Effector CD4-positive, alpha-beta T cell (primary cell): ENCODE measurements at places on chromosomes 1 and 21.

- no peak for DNase-seq
These were observed 54.5 kb downstream of the BACE2 start for GRCh38 chr21:41222247-41223068.

DNA sequence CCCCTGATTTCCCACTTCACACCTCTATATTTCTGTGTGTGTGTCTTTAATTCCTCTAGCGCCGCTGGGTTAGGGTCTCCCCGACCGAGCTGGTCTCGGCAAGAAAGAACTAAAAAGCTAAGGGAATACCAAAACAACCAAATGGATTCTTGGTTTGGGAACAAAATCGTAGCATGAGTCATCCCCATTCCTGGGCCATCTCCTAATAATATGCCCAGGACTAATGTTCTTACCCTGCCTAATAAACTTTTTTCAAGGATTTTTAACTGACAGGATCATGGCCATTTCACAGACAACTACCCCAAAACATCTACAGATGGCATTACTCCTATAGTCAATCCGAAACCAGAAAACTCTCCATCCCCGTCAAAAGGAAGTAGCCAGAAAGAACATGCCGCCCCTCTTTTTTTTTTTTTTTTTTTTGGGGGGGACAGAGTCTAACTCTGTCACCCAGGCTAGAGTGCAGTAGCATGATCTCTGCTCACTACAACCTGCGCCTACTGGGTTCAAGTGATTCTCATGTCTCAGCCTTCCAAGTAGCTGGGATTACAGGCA is 4.1 kb upstream of the HPDL start:
- DNase-seq, result no peak

GRCh38 chr1:193031431-193031830 is 27.7 kb downstream of the UCHL5 start:
- DNase-seq, result no peak

GRCh38 chr1:89863165-89863830 is 42.5 kb downstream of the LRRC8D start:
- DNase-seq, result no peak

DNA sequence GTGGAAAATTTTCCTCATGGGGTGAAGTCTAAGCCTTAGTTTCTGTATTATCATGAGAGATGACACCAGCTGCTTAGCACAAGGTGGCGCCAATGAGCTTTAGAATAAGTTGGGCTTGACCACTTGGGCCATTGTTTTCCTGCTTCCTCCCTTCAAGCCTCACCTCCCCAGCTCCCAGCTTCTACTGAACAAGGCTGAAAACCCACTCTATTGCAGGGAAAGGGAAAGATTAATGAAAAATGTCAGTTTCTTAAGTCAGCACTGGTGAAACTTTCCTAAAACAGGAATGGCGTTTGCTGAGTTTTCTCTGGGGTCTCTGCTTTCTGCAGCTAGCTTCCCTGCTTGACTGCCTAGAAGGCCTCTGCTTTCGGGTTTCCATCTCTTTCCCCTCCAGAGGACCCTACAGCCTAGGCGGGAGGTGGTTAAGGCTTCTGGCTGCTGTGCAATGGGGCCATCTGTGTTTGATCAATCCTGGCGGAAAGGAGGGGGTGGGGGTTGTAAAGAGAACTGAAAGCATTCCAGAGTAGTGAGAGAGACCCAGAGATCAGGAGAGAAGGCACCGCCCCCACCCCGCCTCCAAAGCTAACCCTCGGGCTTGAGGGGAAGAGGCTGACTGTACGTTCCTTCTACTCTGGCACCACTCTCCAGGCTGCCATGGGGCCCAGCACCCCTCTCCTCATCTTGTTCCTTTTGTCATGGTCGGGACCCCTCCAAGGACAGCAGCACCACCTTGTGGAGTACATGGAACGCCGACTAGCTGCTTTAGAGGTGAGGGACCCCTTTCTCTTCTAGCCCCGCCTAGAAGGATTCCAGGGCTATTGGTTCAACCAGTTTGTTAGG is at the start of gene OLFML3:
TSS of gene OLFML3 (plus strand) at position 612 of the 840 bp plus-strand sequence. CDS start at position 655, 43 bp downstream.
- peak; percentile 18 for DNase-seq

- DNase-seq, result no peak
These were observed 21.8 kb upstream of the ERRFI1 start for GRCh38 chr1:8047686-8048445.

- no peak for DNase-seq
These were observed 12.2 kb upstream of the GJA5 start for GRCh38 chr1:147772570-147772969.

DNA sequence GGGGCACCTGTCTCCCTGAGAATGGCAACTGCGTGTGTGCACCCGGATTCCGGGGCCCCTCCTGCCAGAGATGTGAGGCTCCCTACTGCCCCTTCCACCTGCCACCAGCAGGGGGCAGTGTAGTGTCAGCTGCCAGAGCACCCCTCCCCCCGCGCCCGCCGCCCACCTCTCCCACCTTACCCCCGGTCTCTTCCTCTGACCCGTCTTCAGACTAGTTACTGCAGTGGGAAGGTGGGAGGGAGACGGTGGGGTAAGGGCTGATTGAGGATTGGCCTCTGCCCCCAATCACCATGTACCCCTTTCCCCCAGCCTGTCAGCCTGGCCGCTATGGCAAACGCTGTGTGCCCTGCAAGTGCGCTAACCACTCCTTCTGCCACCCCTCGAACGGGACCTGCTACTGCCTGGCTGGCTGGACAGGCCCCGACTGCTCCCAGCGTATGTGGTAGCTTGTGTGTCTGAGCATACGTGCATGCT is 10.1 kb upstream of the LRRC71 start:
- DNase-seq, result peak; percentile 54

DNA sequence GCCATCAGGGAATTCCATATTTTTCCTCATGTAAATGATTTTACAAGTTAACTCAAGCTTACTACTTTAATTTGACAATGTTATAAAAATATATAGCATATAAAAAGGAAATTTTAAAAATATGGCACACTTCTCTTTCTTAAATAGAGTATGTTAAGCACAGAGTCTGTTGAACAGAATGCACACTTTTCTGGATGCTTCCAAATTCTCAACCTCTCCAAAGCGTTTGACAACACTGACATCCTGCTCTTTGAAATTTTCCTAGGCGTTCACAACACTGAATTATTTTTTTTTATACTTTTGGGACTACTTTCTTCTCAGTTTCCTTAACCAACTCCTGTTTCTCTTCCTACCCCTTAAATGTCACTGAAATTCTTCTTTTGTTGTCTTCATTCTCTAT is 117.8 kb upstream of the PLXNA2 start:
- DNase-seq, result no peak

GRCh38 chr1:115453666-115454065 is 115.6 kb upstream of the NGF start:
- DNase-seq, result no peak

DNA sequence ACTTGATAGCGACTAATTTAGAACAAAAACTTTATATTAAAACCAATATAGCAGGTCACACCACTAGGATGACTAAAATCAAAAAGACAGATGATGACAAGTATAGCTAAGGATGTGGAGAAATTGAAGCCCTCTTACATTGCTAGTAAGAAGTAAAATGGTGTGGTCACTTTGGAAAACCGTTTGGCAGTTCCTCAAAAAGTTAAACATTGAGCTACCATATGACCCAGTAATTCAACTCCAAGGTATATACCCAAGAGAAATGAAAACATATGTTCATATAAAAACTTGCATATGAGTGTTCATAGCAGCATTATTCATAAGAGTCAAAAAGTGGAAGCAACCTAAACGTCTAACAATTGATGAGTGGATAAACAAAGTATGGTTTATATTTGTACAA is 13.0 kb upstream of the SERINC2 start:
- no peak for DNase-seq

DNA sequence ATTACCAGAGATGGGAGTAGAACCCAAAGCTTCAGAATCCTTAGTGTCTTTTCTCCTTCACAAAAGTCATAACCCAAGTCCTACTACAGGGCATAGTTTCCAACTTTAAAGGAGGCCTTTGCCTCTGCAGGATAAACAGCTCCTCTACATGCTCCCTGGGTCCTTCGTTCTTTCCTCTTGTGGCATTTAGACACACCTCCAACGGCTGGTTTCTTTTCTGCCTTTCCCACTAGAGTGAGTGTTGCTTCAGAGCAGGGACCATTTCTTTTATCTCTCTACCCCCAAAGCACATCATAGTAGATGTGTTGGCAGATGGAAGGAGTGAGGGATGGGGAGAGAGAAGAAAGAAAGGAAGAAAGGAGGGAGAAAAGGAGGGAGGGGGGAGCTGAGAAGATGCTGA is 144.7 kb upstream of the SPATA6 start:
- DNase-seq, result no peak

DNA sequence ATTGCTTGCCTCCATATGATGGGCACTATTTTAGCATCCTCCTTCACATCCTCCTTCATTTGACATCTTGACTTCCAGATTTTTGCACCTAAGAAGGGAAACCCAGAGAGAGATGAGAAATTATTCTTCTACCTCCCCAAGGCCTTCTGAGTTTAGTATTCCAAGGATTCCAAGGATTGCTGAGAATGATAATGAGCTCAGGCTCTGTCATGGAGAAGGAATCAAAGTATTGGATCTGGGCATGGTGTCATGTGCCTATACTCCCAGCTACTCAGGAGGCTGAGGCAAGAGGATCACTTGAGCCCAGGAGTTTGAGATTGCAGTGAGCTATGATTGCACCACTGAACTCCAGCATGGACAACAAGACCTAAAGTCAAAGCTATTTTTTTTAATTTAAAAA is 26.6 kb upstream of the ZNF281 start:
- no peak for DNase-seq

GRCh38 chr1:222616525-222616924 is 1.4 kb upstream of the MIA3 start:
- DNase-seq, result no peak

- no peak for DNase-seq
These were observed at the start of gene TAS1R3 for GRCh38 chr1:1331068-1331965. TSS of gene TAS1R3 (plus strand) at chr1:1331280. CDS start at chr1:1331346, 66 bp downstream.

DNA sequence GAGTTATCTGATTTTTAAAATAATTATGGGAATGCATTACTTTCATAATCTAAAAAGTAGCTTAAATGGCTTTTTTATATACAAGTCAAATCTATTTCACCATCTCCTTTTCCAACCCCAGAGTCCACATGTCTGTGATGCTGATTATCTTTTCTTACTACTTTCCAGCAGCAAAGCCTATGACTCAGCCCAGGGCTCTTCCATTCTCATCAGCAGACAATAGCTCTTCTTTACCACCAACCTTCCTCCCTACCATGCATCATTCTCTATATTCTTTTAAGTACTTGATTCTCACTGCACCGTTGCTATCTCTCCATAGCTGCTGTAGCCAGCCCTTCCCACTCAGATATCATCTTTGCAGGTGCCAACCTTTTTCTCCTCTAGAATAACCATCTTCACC is 61.3 kb downstream of the OVGP1 start:
- no peak for DNase-seq

DNA sequence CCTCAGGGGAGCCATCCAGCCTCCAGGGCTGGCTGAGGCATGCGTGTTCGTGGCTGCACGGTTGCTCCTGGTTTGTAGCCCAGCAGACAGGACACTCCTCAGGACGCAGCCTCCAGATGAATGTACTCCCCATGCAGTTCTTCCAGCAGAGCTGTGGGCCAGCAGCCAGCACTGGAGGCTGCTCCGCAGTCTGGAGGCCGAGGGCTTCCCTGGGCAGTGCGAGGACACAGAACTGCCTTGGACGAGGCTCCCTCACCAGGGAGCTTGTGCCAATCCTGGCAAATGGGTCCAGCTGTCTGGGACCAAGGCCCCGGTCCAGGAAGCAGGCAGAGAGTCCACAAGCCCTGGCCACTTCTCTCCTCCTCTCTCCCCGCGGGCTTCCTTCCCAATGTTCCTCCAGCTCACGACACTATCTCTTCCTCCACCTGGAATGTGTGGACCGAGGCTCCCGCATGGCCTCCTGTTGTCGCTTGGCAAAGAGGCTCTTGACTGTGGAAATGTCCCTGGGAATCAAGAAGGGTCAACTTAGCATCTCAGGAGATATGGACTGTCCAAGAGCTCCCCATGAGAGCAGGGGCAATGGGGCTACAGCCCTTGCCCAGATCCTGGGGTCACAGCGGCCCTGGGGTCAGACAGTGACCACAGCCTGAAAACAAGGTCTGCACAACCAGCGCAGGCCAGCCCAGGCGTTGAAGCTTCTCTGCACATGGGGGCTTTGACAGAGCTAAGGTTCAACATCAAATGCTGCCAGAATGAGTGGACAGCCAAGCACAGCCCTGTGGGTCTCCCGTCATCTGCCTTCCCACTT is 5.3 kb downstream of the EDN2 start:
- no peak for DNase-seq

- no peak for DNase-seq
These were observed 60.7 kb downstream of the FAAP20 start for GRCh38 chr1:2133879-2134215.

DNA sequence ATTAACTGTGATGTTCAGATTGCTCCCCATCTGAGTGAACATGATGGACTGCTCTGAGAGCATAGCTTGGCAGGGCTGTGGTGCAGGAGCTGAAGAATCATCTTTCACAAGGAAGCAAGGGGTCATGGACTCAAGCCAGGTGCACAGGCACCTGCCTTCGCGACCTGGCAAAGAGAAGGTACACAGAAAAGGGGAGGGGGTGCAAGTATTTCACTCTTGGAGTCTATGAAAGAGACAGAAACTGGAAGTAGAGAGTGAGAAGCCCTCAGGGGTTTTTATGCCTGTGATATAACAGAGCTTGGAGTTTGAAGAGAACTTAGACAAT is 232.6 kb upstream of the PLXNA2 start:
- no peak for DNase-seq

DNA sequence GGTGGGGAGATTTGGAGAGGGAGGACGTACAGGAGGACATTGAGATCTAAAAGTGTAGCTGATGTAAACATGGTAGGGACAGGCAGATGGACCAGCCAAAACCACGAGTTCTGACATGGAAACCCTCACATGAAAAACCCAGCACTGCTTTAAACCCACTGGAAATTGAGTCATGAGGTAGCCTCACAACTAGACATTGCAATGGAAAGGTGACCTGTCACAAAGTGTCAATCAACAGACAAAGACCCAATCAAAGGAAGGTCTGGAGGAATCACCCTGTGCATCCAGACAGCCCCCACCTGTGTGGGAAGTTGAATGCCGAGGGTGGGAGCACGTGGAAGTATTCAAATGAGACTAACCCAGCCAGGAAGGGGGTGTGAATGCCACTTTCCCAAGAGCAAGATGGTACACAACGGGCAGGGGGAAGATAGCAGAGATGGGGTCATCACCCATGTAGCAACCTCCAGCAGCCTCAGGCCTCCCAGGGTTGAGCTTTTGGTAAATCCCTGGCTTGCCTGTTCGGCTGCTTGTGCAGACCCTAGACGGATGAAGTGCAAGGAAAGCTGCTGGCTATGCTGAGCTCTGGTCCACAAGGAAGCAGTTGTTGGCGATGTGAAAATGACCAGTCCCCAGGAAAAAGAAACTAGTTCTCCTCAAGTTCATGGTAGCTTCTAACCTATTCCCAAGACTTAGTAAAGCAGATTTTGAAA is 5.6 kb downstream of the FCMR start:
- no peak for DNase-seq
